Ureter (tissue), 1 donor: ENCODE measurements at places on chromosomes 2 and 18. TPM values are rescaled to one million over a fixed set of nuclear protein-coding genes. Genes with fewer than 3 reads are reported as not detected.

DNA sequence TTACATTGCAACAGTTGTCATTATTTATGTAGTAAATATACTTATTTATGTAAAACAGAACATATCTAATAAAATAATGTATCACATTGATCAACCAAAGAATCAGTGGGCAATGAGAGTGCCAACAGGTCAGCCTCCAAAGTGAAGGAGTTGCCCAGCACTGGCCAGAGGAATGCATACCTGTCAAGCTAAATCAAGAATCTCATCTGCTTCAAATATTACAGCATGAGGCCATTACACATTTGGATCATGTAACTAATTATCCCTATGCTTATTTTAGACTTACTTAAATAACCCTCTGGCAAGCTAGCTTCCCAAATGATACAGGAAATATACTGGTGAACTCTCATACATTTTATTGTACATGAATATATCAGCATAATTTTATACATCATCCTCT lies 1211.7 kb upstream of the ACVR2A start:
- DNase-seq, result no peak

DNA sequence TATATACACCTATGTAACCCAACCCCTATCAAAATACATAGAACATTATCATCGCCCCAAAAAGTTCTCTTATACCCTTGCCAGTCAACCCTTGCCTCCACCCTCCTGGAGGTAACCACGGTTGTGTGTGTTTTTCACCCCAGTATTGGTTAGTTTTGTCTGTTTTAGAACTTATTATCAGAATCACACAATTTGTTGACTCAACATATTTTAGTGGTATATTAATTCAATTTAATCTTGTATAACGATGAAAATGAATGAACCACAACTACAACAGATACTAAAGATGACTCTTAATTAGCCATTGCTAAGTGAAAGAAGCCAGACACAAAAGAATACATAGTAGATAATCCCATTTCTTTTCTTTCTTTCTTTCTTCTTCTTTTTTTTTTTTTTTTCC lies 19.3 kb downstream of the ACOXL start:
- DNase-seq, result no peak

GRCh38 chr2:86074811-86075210 lies 30.9 kb downstream of the POLR1A start:
- DNase-seq, result no peak

The SIGLEC15 gene
- total RNA-seq, result 8.4 TPM

The DYNAP gene
- total RNA-seq, result not detected

The PRR30 gene
- total RNA-seq, result not detected

The AQP12B gene
- total RNA-seq, result not detected
